ENCODE measurements at places on chromosomes 5 and 9. TPM values are rescaled to one million over a fixed set of nuclear protein-coding genes. Genes with fewer than 3 reads are reported as not detected.

GRCh38 chr9:122151267-122151828 is 8.2 kb downstream of the NDUFA8 start:
- H3K36me3 ChIP-seq = peaks cover 25% of the 10 kb centered on the region
- H3K27ac ChIP-seq = no peak overlapping the region

- DNase-seq = no peak
- H3K36me3 ChIP-seq = no peaks in the 10 kb centered on the region
- no peak overlapping the region for H3K4me3 ChIP-seq
- H3K27me3 ChIP-seq = no peaks in the 10 kb centered on the region
- H3K27ac ChIP-seq = no peak overlapping the region
These were observed 278.4 kb downstream of the ASTN2 start for GRCh38 chr9:117136461-117136860.

Gene PDE8B
- total RNA-seq = 1.3 TPM

Gene GGTA1
- total RNA-seq = 36.7 TPM

GRCh38 chr9:30250872-30251271 is 2133.6 kb upstream of the ACO1 start:
- H3K4me1 ChIP-seq = no peaks in the 10 kb centered on the region
- H3K27me3 ChIP-seq = no peaks in the 10 kb centered on the region
- DNase-seq = no peak
- H3K36me3 ChIP-seq = no peaks in the 10 kb centered on the region
- H3K4me3 ChIP-seq = no peak overlapping the region

GRCh38 chr5:96236831-96237230 is 196.2 kb downstream of the PCSK1 start:
- no peaks in the 10 kb centered on the region for H3K4me1 ChIP-seq
- no peaks in the 10 kb centered on the region for H3K27me3 ChIP-seq
- H3K4me3 ChIP-seq = no peak overlapping the region
- H3K36me3 ChIP-seq = no peaks in the 10 kb centered on the region

DNA sequence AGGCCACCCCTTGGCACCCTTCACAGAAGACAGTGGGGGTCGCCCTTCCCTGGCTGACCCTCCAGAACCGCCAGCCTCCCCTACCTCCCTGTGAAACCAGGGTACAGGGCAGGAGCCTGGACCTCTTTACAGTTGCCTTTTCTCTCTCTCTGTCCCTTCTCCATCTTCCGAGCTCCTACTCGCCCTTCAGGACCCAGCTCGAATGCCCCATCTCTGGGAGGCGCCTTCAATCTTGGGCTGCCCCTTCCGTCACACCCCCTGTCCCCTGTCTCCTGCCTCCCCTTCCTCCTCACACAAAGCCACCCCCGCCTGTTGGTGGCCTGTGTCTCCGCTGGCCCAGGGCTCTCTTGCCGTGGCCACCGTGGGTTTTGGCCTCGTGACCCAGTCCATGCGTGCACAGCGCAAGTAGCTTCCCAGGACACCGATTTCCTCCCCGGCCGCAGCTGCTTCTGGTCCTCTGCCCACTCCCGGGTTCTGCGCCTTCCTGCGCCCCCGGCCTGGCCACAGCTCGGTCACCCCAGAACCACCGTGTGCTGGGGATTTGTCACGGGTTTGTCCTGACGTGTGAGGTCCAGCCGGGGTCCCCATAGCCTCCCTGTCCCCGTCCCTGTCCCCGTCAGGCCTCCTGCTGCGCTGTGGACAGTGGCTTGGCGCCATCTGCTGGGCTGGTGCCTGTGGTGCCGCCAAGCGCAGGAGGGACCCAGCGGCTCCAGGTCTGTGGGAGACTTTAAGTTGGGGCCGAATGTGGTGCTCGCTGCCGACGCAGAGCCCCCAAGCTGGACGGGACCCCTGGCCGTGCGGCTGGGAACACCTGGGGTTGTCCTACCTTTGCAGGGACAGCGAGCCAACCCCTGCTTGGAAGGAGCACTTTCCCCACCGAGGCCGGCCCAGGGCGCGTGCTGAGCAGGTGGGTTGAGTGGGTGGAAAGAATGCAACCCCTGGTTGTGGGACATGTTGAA is 4.0 kb upstream of the TMEM250 start:
- H3K4me3 ChIP-seq = no peak overlapping the region
- no peaks in the 10 kb centered on the region for H3K36me3 ChIP-seq
- H3K27ac ChIP-seq = no peak overlapping the region
- no peaks in the 10 kb centered on the region for H3K27me3 ChIP-seq

Gene LCN9
- not detected for total RNA-seq

Gene SPATA31E1
- not detected for total RNA-seq

DNA sequence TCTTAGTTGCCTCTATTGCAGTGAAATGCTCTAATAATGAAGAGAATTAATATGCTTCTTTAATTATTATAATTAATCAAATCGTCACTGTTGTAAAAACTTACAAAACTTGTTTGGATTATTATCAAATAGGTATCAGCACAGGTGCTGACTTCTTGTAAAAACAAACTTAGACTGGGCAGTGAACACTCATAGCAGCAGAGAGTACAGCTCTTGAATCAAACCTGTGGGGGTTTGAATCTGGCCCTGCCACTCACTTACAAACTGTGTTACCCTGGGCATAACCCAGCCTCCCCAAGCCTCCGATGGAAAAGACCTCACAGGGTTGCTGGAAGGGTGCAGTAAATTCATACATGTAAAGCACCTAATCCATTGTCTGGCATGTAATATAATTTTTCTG is 35.1 kb downstream of the MAP3K1 start:
- no peak for DNase-seq
- H3K27me3 ChIP-seq = no peaks in the 10 kb centered on the region
- H3K4me3 ChIP-seq = no peak overlapping the region
- no peak overlapping the region for H3K27ac ChIP-seq
- H3K36me3 ChIP-seq = no peaks in the 10 kb centered on the region

DNA sequence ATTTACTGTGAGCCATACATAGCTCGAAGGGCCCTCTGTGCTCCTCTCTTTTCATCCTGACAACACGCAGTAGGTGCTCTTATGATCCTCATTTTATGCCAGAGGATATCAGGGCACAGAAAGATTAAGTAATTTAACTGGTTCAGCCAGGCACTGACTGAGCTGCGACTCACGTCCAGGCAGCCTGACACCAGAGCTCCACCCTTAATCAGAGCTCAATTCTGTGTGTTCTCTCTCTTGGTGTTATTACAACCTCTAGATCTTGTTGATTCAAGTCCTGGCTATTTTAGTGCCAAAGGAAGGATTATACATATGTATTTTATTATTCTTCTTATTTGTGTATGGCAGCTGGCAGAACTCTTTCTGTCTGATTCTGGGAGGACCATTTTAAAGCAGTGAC is 59.7 kb downstream of the OSMR start:
- no peak for DNase-seq
- peaks cover 77% of the 10 kb centered on the region for H3K36me3 ChIP-seq
- no peaks in the 10 kb centered on the region for H3K4me1 ChIP-seq
- no peak overlapping the region for H3K4me3 ChIP-seq

Gene C9
- total RNA-seq = not detected

Gene SHLD3
- total RNA-seq = 2.3 TPM

DNA sequence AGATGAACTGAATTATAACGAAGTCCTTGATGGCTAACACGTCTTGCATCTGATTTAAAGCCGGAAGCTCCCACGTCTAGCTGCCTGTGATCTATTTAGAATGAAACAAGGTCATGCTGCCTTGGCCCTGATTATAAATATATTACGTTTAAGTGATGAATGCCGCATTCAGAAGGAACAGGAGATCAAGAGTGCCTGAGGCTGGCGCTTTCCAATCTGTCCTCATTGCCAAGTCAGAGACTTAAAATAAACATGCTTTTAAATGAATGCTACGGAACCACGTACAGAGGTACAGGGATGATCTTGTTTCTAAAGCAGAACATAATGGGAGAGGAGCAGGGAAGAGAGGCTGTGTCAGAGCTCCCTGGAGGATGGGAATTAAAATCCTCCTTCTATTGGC is 292.8 kb downstream of the TLE1 start:
- no peaks in the 10 kb centered on the region for H3K27me3 ChIP-seq
- no peak overlapping the region for H3K4me3 ChIP-seq
- H3K27ac ChIP-seq = no peak overlapping the region

- H3K36me3 ChIP-seq = no peaks in the 10 kb centered on the region
- DNase-seq = no peak
- no peak overlapping the region for H3K4me3 ChIP-seq
- no peak overlapping the region for H3K27ac ChIP-seq
- no peaks in the 10 kb centered on the region for H3K27me3 ChIP-seq
- H3K4me1 ChIP-seq = no peaks in the 10 kb centered on the region
These were observed 678.8 kb upstream of the KLF4 start for GRCh38 chr9:108168236-108168850.
